ENCODE measurements at places on chromosomes 4 and X.
A peak's percentile ranks its signal among the peaks of the same experiment; 100 is the strongest.

DNA sequence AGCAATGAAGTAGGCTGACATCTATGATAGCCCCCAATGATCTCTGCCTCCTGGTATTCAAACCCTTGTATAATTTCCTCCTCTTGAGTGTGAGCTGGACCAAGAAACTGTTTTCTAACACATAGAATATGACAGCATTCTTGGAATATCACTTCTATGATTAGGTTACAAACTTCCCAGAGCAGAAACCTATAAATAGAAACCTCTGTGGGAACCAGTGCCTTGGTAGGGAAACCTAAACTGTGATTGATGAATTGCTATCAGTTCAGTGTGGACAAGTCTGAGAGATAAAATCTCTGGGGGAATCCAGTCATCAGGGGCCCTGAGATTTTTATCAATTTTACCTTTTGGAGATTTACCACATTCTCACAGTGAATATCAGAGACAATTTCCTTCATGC lies 756.5 kb upstream of the AGA start:
- no peak for DNase-seq

DNA sequence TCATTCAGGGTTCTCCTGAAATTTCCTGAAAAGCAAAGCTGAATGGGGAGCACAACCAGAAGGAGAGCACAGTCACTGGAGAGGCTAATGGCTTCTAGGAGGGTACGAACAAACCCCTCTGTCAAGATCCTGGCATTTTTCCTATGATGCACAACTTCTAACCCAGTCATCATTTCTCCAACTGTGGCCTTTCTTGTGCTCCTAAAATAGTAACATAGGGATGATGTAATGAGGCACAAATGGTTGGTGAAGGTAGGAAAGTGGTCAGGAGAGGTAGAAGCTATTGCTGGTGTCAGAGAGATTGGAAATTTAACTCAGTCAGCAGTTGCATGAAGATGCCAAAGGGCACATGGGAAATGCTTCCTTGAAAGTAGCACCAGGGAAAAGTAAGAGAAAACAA lies 52.7 kb downstream of the SLC10A7 start:
- no peak for DNase-seq

- DNase-seq: no peak
These were observed 5.4 kb upstream of the NAA15 start for GRCh38 chr4:139295942-139296299.

DNA sequence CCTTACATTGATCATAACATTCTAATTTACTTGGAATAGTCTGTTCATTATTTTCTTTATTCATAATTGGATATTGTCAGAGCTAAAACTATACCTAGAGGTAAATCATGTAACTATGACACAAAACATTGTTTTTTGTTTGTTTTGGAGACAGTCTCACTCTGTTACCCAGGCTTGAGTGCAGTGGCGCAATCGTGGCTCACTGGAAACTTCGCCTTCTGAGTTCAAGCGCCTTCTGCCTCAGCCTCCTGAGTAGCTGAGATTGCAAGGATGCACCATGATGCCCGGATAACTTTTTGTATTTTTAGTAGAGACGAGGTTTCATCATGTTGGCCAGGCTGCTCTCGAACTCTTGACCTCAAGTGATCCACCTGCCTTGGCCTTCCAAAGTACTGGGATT lies 265.2 kb downstream of the FBXO8 start:
- no peak for DNase-seq

DNA sequence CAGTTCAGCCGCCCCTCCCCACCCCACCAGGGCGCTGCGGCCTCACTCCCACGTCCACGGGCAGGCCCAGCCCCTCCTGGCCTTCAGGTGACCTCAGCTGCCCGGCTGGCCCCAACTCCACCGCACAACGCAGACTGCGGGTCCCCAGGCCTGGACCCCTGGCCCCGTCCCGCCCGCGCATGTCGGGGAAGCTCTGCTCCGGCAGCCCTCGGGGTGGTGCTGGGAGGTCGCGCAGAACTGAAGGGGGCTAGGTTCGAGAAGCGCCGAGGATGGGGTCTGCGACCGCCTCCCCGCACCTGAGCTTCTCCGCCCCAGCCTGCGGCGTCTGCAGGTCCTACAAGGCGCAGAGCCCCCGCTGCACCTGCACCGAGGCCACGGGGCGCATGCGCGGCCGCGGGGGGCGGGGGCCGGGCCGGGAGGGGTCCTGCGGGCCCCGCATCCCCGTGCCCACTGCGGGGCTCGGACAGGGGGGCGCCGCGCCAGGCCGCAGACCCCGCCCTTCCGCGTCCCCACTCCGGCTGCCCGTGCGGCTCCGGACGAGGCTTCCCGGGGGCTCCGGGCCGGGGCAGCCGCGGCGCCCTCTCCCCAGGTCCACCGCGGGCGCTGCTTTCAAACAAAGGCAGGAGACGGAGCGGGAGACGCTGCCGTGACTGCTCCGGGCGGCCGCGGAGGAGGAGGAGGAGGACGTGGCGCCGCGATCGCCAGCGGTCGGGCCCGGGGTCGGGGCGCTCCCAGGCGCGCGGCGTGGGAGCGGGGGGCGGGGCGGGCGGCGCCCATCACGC lies 672 bp upstream of the NAT8L start:
- DNase-seq: peak; percentile 23

- DNase-seq: no peak
These were observed 1831.1 kb upstream of the IGFBP7 start for GRCh38 chr4:58941286-58941685.

Measured in right hindlimb (tissue), 1 donor.